Uterus (tissue), 4 donors: ENCODE measurements at places on chromosomes 11 and 22. TPM values are rescaled to one million over a fixed set of nuclear protein-coding genes. Genes with fewer than 3 reads are reported as not detected.

The CD6 gene
- 0.26 TPM for total RNA-seq

The KCNK7 gene
- 5.8 TPM for total RNA-seq

The SYT9 gene
- not detected for total RNA-seq

The ISX gene
- total RNA-seq = not detected

The ETS1 gene
- 80.2 TPM for total RNA-seq

The KRTAP5-7 gene
- not detected for total RNA-seq

- no peak overlapping the region for H3K27ac ChIP-seq
- no peak for DNase-seq
- H3K4me3 ChIP-seq = no peak overlapping the region
- H3K4me1 ChIP-seq = no peaks in the 10 kb centered on the region
Measured at GRCh38 chr11:43542750-43543712, 137.5 kb upstream of the HSD17B12 start.

DNA sequence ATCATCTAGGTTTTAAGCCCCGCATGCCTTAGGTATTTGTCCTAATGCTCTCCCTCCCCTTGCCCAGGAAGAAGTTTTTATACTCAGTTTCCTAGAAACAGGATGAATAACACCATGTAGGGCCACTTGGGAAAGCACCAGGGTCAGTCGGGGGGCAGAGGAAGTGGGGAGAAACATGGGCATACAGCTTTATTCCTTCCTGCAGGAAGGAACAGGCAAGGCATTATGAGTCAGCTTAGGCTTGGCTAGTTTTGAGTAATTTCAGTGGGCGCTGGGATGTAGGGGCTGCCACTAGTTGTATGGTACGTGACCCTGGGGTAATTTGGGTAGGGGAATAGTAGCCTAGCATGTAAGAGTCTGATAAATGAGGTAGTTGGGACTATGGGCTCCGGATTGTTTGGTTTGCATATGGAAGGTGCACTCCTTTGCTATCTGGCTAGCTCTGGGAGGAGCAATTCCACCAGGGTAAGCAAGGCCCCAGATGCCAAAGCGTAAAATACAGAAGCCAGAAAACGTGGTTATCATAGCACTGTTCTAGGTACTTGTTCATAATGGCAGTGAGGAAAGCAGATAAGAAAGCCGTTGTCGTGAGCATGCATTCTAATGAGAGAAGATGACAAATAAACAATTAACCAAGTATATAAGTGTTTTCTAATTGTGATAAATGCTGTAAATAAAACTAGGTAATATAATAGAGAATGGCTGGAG lies 24.8 kb downstream of the ACER3 start:
- H3K4me3 ChIP-seq = no peak overlapping the region
- H3K27me3 ChIP-seq = no peaks in the 10 kb centered on the region
- no peak overlapping the region for H3K27ac ChIP-seq
- no peak for DNase-seq

GRCh38 chr11:119784421-119784820 lies 55.4 kb upstream of the NECTIN1 start:
- no peak for DNase-seq
- no peaks in the 10 kb centered on the region for H3K27me3 ChIP-seq
- no peak overlapping the region for H3K4me3 ChIP-seq
- H3K36me3 ChIP-seq = no peaks in the 10 kb centered on the region

GRCh38 chr11:121657146-121657545 lies 204.4 kb upstream of the SORL1-AS1 start:
- no peak for DNase-seq
- H3K27me3 ChIP-seq = no peaks in the 10 kb centered on the region
- no peak overlapping the region for H3K4me3 ChIP-seq
- no peaks in the 10 kb centered on the region for H3K36me3 ChIP-seq
- H3K4me1 ChIP-seq = no peaks in the 10 kb centered on the region
- H3K27ac ChIP-seq = peak overlapping the region; percentile 97

- H3K36me3 ChIP-seq = no peaks in the 10 kb centered on the region
- no peaks in the 10 kb centered on the region for H3K4me1 ChIP-seq
- H3K4me3 ChIP-seq = no peak overlapping the region
- no peak for DNase-seq
- no peak overlapping the region for H3K27ac ChIP-seq
Measured at GRCh38 chr11:17876827-17877226, 136.0 kb downstream of the SERGEF start.

GRCh38 chr11:14861680-14862079 lies 30.4 kb downstream of the CYP2R1 start:
- no peaks in the 10 kb centered on the region for H3K4me1 ChIP-seq
- H3K27me3 ChIP-seq = no peaks in the 10 kb centered on the region
- H3K36me3 ChIP-seq = no peaks in the 10 kb centered on the region
- no peak for DNase-seq
- H3K4me3 ChIP-seq = no peak overlapping the region
- H3K27ac ChIP-seq = no peak overlapping the region

DNA sequence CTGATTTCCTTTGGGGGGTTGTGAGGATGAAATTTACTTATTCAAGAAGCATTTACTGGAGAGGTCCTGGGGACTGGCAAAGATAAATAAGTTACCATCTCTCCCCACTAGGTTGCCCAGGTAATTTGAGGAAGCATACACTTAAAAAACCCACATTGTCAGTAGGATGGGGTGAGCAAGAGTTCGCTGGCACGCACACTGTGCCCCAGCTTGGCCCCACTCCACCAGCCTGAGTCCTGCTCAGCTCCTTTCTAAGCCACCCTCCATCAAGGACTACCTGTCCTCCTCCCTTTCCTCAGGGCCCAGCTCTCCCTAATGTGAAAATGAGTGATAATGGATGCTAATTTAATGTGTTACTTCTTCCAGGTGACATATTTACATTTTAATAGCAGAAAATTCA lies 216.5 kb upstream of the PLET1 start:
- H3K27me3 ChIP-seq = no peaks in the 10 kb centered on the region
- no peak for DNase-seq
- no peak overlapping the region for H3K4me3 ChIP-seq
- no peaks in the 10 kb centered on the region for H3K36me3 ChIP-seq
- H3K4me1 ChIP-seq = no peaks in the 10 kb centered on the region
